ENCODE measurements at places on chromosomes 6 and 20. TPM values are rescaled to one million over a fixed set of nuclear protein-coding genes. Genes with fewer than 3 reads are reported as not detected.

The HRH3 gene
- 1.7 TPM for total RNA-seq

The FAM217A gene
- total RNA-seq, result not detected

DNA sequence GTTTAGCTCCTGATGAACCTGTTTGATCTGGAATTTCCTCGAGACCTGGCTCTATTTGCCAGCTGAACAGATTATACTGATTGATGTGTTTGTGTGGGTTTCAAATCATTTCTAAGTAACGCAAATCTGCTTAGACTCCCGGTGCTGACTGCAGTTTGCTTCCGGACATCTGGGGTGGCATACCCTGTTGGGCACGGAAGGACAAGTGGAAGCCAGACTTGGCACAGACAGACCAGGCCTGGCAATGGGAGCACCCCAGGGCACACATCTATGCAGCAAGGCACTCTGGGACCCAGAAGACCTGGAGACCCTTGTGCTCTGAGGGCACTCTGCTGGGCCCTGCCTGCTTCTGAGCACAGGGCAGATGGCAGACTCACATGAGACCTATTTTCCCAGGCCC is 433.7 kb upstream of the CHD6 start:
- DNase-seq, result no peak
- no peaks in the 10 kb centered on the region for H3K36me3 ChIP-seq
- H3K27ac ChIP-seq, result no peak overlapping the region

DNA sequence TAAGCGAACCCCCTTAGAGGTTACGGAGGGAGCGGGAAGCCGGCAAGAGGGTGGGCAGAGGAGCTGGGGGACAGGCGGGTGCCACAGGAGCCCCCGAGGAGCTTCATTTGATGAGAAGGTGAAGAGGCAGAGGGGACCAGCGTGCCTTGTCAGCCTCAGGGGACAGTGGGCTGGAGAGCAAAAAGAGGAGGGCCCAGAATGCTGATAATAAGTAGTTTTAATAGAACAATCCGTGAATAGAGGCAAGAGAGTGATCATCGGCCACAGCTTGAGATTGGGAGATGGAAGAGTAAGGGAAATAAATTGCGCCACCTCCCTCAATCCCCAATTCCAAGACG is 1.3 kb downstream of the COL19A1 start:
- peaks cover 58% of the 10 kb centered on the region for H3K27me3 ChIP-seq
- peak overlapping the region; percentile 80 for H3K4me3 ChIP-seq
- H3K36me3 ChIP-seq, result no peaks in the 10 kb centered on the region
- H3K27ac ChIP-seq, result no peak overlapping the region

- H3K36me3 ChIP-seq, result no peaks in the 10 kb centered on the region
- no peaks in the 10 kb centered on the region for H3K27me3 ChIP-seq
- H3K4me1 ChIP-seq, result peaks cover 15% of the 10 kb centered on the region
- H3K27ac ChIP-seq, result no peak overlapping the region
- H3K4me3 ChIP-seq, result no peak overlapping the region
Measured at GRCh38 chr20:41182296-41183212, 45.2 kb downstream of the PLCG1 start.

- H3K27ac ChIP-seq, result no peak overlapping the region
- no peaks in the 10 kb centered on the region for H3K4me1 ChIP-seq
- H3K4me3 ChIP-seq, result no peak overlapping the region
- H3K36me3 ChIP-seq, result no peaks in the 10 kb centered on the region
- H3K27me3 ChIP-seq, result no peaks in the 10 kb centered on the region
- no peak for DNase-seq
Measured at GRCh38 chr6:149079456-149079855, 238.1 kb upstream of the TAB2 start.

DNA sequence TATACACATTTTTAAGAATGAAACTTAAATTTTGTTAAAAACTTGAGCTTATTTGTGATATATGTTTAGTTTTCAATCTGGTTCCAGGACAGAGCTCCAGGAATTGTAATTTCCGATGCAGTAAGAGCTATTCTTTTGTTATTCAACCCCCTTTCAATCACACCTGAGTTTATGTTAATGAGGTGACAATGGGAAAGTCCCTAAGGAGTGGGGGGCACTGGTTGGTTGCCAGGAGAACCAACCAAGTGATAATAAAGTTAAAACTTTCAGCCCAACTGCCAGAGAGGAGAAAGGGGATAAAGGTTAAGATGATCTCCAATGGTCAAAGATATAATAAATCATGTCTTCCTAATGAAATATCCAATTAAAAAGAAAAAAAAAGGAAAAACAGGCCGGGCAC is 19.8 kb downstream of the MDN1 start:
- no peaks in the 10 kb centered on the region for H3K4me1 ChIP-seq
- DNase-seq, result no peak
- H3K27ac ChIP-seq, result no peak overlapping the region
- H3K36me3 ChIP-seq, result peaks cover 6% of the 10 kb centered on the region
